Endodermal cell (in vitro differentiated cells): ENCODE measurements at places on chromosomes 11 and 22. TPM values are rescaled to one million over a fixed set of nuclear protein-coding genes. Genes with fewer than 3 reads are reported as not detected.

GRCh38 chr11:84103096-84103495, 816.9 kb upstream of the CCDC90B start:
- peak; percentile 50 for DNase-seq
- no peak overlapping the region for H3K27ac ChIP-seq
- H3K36me3 ChIP-seq, result no peaks in the 10 kb centered on the region
- no peak overlapping the region for H3K4me3 ChIP-seq

DNA sequence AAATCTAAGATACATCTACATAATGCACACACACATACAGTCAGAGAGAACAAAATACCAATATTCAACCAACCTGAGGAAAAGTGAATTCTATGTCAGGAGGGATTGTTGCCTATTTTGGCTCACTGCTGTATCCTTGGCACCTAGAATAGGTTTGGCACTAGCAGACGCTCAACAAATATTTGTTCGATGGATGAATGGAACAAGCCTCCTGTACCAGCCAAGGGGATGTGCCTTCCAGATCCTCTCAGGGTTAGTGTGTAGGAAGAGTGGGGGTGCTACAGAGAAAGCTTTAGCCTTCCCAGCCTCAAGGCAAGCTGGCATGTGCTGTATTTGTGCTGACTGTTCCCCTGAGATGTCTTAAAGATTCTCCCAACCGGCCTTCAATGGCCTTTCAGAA, 23.3 kb upstream of the POU2AF1 start:
- no peak overlapping the region for H3K4me3 ChIP-seq
- no peaks in the 10 kb centered on the region for H3K27me3 ChIP-seq
- no peak for DNase-seq

DNA sequence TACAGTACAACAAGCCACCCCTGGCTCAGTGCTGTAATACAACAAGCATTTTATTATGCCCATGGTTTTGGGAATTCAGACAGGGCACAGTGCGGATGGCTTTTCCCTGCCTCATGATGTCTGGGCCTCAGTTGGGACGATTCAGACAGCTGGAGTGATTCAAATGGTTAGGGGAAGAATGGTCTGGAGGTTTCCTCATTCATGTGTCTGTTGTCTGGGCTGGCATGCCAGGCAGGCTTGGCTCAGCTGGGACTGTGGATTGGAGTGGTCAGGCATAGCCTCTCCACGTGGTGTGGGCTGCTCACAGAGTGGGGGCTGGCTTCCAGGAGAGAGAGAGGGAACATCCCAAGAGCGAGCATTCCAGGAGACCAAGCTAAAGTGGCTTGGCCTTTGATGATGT, 164.4 kb downstream of the C11orf91 start:
- no peaks in the 10 kb centered on the region for H3K4me1 ChIP-seq
- H3K27ac ChIP-seq, result no peak overlapping the region
- DNase-seq, result no peak
- no peak overlapping the region for H3K4me3 ChIP-seq
- H3K36me3 ChIP-seq, result no peaks in the 10 kb centered on the region

GRCh38 chr11:95451682-95452081, 220.7 kb upstream of the SESN3 start:
- DNase-seq, result no peak
- H3K27ac ChIP-seq, result no peak overlapping the region

- H3K4me1 ChIP-seq, result no peaks in the 10 kb centered on the region
- no peak overlapping the region for H3K4me3 ChIP-seq
- no peaks in the 10 kb centered on the region for H3K27me3 ChIP-seq
- H3K27ac ChIP-seq, result no peak overlapping the region
- no peak for DNase-seq
These were observed 798 bp upstream of the OOSP3 start for GRCh38 chr11:59877784-59878183.

- no peak overlapping the region for H3K27ac ChIP-seq
- peaks cover 21% of the 10 kb centered on the region for H3K36me3 ChIP-seq
- H3K4me3 ChIP-seq, result no peak overlapping the region
- H3K27me3 ChIP-seq, result no peaks in the 10 kb centered on the region
These were observed 12.6 kb downstream of the C22orf23 start for GRCh38 chr22:37940698-37941376.

GRCh38 chr11:101323997-101324396, 194.4 kb upstream of the PGR start:
- H3K4me3 ChIP-seq, result no peak overlapping the region
- H3K27me3 ChIP-seq, result no peaks in the 10 kb centered on the region
- no peaks in the 10 kb centered on the region for H3K36me3 ChIP-seq
- H3K4me1 ChIP-seq, result no peaks in the 10 kb centered on the region
- no peak overlapping the region for H3K27ac ChIP-seq
- peak; percentile 50 for DNase-seq

DNA sequence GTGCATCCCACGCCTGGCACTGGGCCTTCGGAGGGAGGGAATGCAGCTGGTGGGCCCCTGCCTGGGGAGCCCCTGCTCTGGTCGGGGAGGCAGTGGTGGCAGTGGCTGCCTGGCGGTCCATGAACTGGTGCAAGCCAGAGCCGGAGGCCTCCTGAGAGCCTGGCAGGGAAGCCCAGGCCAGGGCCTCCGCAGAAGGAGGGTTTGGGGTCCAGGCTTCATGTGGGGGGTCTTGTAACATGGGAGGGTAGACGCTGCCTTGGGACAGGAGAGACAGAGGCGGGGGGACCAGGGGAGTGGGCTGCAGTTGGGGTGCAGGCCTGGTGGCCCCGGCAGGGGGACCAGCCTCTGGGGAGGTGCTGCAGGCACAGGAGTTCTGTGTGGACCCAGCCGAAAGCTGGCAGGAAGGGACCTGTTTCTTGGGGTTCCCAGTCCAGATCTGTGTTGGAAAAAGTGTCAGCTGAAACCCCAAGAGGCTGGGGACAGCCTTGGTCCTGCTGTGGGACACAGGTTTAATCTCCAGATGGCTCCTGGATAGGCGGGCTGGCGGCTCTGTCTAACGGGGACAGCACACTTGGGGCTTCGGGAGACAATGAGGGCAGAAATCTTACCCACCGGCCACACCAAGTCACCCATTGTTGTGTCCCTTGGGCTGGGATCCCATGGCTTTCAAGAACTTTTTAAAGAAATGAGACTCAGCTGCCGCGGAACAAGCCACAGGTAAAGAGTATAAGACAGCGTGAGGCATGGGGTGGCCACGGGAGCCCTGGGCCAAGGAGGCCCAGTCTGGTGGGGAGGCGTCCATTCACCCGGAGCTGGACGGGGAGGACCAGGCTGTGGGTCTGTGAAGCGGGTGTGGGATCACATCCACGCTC, 73.5 kb downstream of the KCNQ1 start:
- H3K4me1 ChIP-seq, result peaks cover 24% of the 10 kb centered on the region
- no peak overlapping the region for H3K4me3 ChIP-seq
- no peaks in the 10 kb centered on the region for H3K36me3 ChIP-seq
- peak; percentile 34 for DNase-seq
- H3K27me3 ChIP-seq, result no peaks in the 10 kb centered on the region
- no peak overlapping the region for H3K27ac ChIP-seq

- H3K27ac ChIP-seq, result no peak overlapping the region
- no peaks in the 10 kb centered on the region for H3K4me1 ChIP-seq
- H3K36me3 ChIP-seq, result peaks cover 56% of the 10 kb centered on the region
- no peaks in the 10 kb centered on the region for H3K27me3 ChIP-seq
- DNase-seq, result no peak
These were observed 29.1 kb downstream of the ZBED4 start for GRCh38 chr22:49882519-49883293.

GUCY1A2 gene
- total RNA-seq, result 2.8 and 3.7 TPM in 2 replicates

TENM4 gene
- total RNA-seq, result 101 and 130 TPM in 2 replicates

DNA sequence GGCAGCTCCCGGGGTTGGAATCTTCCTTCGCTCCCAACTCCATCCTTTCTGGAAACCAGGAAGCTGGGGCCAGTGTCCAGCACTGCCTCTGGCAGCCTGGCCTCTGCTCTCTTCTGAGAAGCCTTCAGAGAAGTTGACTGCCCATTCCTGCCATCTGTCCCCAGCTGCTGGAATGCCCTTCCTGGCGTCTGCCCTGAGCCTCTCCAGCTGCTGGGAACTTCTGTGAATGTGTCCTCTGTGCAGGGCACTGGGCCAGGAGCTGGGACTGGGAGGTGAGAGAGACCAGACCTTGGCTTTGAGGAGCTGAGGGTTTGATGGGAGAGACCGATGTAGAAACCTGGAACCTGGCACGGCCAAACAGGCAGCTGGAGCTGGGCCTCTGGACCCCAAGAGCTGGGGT, 5.9 kb upstream of the SOX10 start:
- H3K36me3 ChIP-seq, result no peaks in the 10 kb centered on the region
- no peak for DNase-seq
- no peaks in the 10 kb centered on the region for H3K27me3 ChIP-seq

DNA sequence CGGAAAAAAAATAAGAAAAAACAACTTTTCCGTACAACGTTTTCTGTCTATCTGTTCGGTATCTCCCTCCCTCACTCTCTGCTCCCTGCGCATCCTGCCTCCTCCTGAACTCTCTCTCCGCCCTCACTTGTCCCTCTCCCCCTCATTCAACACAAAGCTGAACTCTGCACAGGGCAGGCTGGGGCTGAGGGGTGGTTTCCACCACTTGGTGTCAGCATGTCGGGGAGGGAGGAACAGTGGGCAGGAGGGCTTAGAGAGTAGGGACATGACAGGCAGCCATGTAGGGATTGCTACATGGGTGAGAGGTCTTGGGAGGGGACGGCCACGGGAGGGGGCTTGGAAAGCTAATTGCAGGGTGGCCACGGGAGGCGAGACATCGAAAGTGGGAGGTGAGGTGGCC, 17.6 kb downstream of the SLC22A12 start:
- H3K36me3 ChIP-seq, result no peaks in the 10 kb centered on the region
- no peak overlapping the region for H3K4me3 ChIP-seq
- no peak overlapping the region for H3K27ac ChIP-seq
- no peak for DNase-seq
- no peaks in the 10 kb centered on the region for H3K4me1 ChIP-seq

DNA sequence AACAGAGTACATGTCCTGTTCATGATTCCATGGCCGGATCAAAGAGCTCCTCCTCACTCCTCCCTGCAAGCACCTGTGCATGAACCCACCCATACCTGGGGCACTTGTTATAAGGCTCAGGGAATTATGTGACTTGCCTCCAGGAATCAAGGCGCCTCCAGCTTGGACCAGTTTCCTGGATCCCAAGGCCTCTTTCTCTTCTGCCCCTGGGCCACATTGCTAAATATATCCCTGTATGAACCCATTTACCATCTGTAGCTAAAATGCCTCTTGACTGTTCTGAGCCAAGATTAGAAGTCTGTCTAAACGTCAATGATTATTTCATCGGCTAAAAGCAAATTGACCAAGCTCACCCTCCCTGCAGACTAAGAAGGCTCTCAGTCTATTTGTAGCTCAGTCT, 135.6 kb downstream of the KIRREL3 start:
- H3K27ac ChIP-seq, result no peak overlapping the region
- peaks cover 4% of the 10 kb centered on the region for H3K4me1 ChIP-seq
- peak; percentile 29 for DNase-seq
- H3K36me3 ChIP-seq, result no peaks in the 10 kb centered on the region

GRCh38 chr11:1854132-1854948, 1.5 kb downstream of the LSP1 start:
- no peak for DNase-seq
- no peaks in the 10 kb centered on the region for H3K27me3 ChIP-seq
- no peak overlapping the region for H3K4me3 ChIP-seq
- no peaks in the 10 kb centered on the region for H3K4me1 ChIP-seq

DNA sequence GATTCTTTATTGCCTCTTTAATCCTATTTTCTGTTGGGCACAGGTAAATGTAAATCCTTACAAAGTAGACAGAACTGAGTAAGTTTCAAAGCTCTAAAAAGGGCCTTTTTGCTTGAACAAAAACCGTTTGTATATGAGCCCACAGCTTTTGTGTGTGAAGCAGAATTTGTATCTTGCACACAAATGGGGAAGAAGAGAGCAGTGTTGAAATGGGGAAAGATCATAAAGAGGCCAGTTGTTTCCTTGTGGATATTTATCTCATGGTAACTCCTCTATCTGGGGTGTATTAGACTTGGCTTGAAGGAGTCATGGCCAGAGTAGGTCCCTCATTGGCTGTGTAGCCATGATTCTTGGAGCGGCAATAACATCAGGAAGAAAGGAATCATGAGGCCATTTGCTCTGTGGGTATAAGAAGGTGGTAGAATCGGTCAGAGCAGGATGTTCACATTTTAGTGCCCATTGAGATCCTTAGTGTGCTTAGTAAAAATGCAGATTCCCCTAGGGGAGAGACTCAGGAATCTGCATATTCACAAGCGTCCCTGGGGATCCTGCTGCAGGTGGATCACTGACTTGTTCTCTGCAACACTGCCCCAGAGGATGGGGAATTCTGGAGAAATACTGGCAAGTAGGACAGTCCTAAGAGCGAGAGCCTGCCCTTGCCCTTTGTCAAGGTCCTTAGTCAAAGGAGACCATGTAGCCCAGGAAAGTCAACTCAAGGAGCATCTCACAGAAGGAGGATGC, 126.5 kb downstream of the LDLRAD3 start:
- H3K27me3 ChIP-seq, result no peaks in the 10 kb centered on the region
- H3K4me1 ChIP-seq, result no peaks in the 10 kb centered on the region
- peak; percentile 63 for DNase-seq

DNA sequence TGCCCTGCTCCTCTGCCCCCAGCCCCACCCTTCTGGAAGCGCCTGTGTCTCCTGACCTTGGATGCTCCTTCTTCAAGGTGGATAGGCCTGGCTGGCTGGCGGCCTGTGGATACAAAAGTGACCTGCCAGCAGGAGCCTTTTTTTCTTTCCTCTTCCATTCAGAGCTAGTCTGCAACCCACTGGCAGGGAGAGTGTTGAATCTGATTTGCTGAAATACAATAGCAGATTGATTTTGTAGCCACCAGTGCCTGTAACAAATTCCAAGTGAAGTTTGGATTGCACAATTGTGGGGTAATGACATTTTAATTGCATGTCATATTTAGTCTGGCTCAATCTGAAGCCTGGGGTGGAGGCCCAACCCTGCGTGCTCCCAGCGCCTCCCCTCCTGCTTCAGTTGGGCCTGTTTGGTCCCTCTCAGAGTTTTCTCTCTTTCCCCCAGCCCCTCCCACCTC, 97.2 kb downstream of the GRIK4 start:
- H3K36me3 ChIP-seq, result no peaks in the 10 kb centered on the region
- H3K4me1 ChIP-seq, result peaks cover 5% of the 10 kb centered on the region
- DNase-seq, result peak; percentile 69
- peaks cover 15% of the 10 kb centered on the region for H3K27me3 ChIP-seq
- H3K27ac ChIP-seq, result peak overlapping the region; percentile 57

APOA4 gene
- 0.27 and 0.35 TPM in 2 replicates for total RNA-seq

- no peak overlapping the region for H3K4me3 ChIP-seq
- peaks cover 8% of the 10 kb centered on the region for H3K4me1 ChIP-seq
- no peak for DNase-seq
- no peak overlapping the region for H3K27ac ChIP-seq
- no peaks in the 10 kb centered on the region for H3K27me3 ChIP-seq
- no peaks in the 10 kb centered on the region for H3K36me3 ChIP-seq
These were observed 53.2 kb upstream of the CRTAM start for GRCh38 chr11:122785031-122785541.

PNPLA3 gene
- 48.1 to 62.4 TPM (median 51.0 TPM) in 3 replicates for total RNA-seq

SYT7 gene
- total RNA-seq, result 2.0 to 3.8 TPM (median 2.6 TPM) in 3 replicates
